ENCODE measurements at places on chromosomes 7 and 10.

- DNase-seq: no peak
Observed at GRCh38 chr7:79453266-79453557, 255 bp downstream of the MAGI2 start.

- no peak for DNase-seq
Observed at GRCh38 chr10:89516149-89516832, 19.1 kb downstream of the SLC16A12 start.

- no peak for DNase-seq
Observed at GRCh38 chr10:18325889-18326531, 185.8 kb downstream of the CACNB2 start.

- DNase-seq: no peak
Observed at GRCh38 chr10:48361176-48361575, 54.7 kb downstream of the MAPK8 start.

DNA sequence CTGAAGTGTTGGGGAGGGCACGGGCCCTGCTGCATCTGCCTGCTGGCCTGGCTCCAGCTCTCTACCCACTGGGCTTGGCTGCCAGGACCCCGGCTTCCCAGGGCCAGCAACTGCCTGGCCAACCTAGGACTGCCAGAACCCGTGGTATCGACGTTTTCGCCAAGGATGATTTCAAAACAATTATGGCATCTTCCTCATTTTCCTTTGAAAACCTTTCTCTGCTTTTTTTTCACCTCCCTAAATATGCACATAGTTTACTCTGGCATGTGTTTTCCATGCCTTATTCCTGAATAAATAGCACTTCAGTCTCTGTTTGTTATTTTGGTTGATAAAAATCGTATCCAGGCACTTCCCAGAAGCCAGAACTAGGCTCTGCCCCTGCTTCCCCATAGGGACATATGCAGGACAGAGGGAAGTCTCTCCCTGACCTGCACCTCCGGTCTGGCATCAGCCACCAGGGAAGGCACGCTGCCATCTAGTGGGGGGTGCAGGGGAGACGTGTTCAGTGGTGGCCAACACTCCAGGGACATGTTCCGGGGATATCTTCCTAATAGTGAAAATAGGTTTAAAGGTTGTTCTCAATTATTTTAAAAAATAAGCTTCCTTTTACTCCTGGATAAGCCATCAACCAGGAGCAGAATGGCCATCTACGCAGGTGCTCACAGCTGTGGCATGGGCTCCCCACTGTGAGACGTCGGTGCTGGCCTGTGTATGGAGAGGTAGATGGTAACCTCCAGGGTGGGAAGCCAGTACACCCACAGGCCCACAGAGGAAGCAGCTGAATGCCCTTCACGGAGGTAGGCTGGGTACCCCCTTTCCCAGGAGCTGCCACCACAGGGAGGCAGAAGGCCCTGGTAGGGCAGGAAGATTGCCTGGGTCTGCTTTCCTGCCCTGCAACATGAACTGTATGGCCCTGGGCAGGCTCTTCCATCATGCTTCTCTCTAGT lies 30.7 kb upstream of the ANTXRL start:
- DNase-seq: peak; percentile 30
